ENCODE measurements at places on chromosomes 12 and 14. TPM values are rescaled to one million over a fixed set of nuclear protein-coding genes. Genes with fewer than 3 reads are reported as not detected.
A peak's percentile ranks its signal among the peaks of the same experiment; 100 is the strongest.

DNA sequence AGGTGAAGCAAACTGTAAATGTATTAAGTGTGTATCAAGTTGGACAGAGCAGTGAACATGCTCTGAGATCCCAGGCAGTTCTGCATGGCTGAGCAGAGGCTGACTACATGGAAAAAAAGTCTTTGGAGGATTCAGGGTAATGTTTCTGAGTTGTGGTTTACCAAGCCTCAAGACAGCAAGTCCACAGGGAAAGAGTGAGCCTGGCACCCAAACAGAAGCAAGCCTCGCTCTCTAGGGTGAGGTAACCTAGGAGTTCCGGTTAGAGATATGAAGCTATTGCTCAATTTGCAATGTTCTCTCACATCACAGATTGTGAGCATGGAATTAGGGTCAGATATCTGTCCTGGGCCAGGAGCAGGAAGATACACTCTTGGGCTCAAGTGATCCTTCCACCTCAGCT is 158.6 kb downstream of the MON2 start:
- H3K4me1 ChIP-seq = peaks cover 8% of the 10 kb centered on the region
- no peak for DNase-seq
- no peaks in the 10 kb centered on the region for H3K36me3 ChIP-seq
- H3K27ac ChIP-seq = peak overlapping the region; percentile 35
- no peak overlapping the region for H3K4me3 ChIP-seq
- no peaks in the 10 kb centered on the region for H3K27me3 ChIP-seq

MTERF2 gene
- total RNA-seq = 13.6 TPM

DNA sequence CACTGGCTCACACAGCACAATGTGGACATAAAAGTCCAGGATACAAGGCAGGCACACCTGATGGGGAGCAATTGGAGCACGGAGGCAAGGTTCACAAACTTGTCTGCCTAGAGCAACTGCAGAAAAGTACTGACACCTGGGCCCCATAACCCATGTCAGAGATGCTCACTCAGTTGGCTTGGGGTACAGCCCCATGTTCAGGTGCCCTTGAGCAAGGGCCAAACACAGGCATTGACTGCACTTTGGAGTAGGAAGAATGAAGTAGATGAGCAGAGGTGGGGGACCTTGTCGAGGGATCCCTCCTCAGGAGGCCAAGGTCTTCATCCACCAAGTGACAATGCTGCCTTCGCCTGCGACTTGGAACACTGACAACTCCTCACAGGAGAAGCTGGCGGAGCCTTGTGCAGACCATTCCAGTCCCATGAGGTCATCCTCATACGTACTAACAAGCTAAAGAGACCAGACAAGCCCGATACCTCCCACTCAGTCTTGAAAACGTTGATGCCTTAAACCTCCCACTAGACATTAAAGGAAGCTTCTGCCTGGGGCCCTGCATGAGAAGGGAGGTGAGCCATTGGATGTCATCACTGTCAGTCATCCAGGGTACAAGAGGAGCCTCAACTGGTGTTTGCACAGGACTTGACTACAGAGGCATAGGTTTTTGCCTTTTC is 42.5 kb upstream of the C14orf180 start:
- H3K4me1 ChIP-seq = no peaks in the 10 kb centered on the region
- H3K36me3 ChIP-seq = no peaks in the 10 kb centered on the region
- no peak for DNase-seq
- no peak overlapping the region for H3K27ac ChIP-seq
- H3K27me3 ChIP-seq = no peaks in the 10 kb centered on the region

DNA sequence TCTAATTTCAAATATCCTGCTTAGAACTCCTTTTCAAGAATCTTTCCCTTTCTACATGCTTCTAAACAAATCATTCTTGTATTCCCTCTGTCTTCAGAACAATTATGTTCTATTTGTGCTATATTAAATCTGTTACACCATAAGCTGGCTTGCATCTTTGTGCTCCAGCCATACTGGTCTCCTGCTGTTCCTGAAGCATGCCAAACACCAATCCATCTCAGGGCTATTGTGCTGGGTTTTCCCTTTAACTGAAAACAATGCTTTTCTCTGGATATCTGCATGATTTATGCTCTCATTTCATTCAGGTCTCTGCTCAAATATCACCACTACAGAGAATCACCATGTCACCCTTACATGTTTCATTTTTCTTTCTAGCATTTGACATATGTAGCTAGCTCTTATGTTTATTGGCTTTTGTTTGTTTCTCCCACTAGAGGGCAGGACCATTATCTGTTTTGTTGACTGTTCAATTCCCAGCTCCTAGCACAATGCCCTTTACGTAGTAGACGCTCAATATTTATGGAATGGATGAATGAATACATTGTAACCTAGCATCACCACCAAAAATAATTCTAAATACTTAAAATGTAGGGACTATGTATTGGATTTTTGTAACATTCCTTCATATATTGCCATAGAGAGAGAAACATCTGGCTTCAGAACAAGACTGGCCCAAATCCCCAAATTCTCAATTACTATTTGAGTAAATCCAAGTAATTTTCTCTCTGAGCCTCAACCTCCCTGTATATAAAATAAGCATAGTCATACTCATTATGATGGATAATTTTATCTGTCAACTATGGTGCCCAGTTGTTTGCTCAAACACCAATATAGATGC is 302.0 kb upstream of the SYT1 start:
- H3K36me3 ChIP-seq = no peaks in the 10 kb centered on the region
- H3K27ac ChIP-seq = no peak overlapping the region
- DNase-seq = no peak
- H3K4me3 ChIP-seq = no peak overlapping the region

VWF gene
- 10.8 TPM for total RNA-seq
